ENCODE measurements at places on chromosomes 5 and 9. TPM values are rescaled to one million over a fixed set of nuclear protein-coding genes. Genes with fewer than 3 reads are reported as not detected.
A peak's percentile ranks its signal among the peaks of the same experiment; 100 is the strongest.

Gene CLTB
- total RNA-seq = 213 TPM

GRCh38 chr5:170361616-170362015 is 27.6 kb downstream of the KCNMB1 start:
- DNase-seq = no peak

- DNase-seq = no peak
These were observed 140.2 kb upstream of the BRINP1 start for GRCh38 chr9:119509291-119509905.

Gene SLC30A5
- total RNA-seq = 21.1 TPM

GRCh38 chr5:114449860-114450421 is 88.1 kb downstream of the KCNN2 start:
- peak; percentile 79 for DNase-seq

- DNase-seq = no peak
These were observed 677.5 kb upstream of the ST8SIA4 start for GRCh38 chr5:101580591-101580990.

Gene HRH2
- 1.3 TPM for total RNA-seq

DNA sequence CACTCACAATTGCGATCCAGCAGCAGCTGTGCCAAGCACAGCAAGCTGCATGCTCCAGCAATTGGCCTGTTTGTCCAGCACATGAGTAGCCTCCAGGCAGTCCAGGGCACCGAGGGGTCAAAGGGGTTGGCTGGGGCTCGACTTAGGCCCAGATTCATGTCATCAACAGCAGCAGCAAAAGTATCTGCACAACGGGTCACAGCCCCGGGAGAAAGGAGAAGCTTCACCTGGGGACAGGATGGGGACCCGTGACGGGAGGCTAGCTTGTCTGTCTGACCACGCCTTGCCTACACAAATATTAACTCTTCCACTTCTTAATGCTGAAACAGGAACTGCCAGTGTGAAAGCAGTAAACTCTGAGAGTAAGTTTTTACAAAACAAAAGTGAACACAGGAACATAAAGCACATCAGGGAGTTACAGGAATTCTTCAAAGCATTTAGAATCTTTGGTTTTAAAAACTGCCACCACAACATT is 191.2 kb downstream of the PIK3R1 start:
- DNase-seq = no peak

- no peak for DNase-seq
These were observed 16.9 kb upstream of the NKD2 start for GRCh38 chr5:991472-992267.

- no peak for DNase-seq
These were observed 27.7 kb downstream of the CDH9 start for GRCh38 chr5:27010646-27011045.

Gene ARL14EPL
- not detected for total RNA-seq

DNA sequence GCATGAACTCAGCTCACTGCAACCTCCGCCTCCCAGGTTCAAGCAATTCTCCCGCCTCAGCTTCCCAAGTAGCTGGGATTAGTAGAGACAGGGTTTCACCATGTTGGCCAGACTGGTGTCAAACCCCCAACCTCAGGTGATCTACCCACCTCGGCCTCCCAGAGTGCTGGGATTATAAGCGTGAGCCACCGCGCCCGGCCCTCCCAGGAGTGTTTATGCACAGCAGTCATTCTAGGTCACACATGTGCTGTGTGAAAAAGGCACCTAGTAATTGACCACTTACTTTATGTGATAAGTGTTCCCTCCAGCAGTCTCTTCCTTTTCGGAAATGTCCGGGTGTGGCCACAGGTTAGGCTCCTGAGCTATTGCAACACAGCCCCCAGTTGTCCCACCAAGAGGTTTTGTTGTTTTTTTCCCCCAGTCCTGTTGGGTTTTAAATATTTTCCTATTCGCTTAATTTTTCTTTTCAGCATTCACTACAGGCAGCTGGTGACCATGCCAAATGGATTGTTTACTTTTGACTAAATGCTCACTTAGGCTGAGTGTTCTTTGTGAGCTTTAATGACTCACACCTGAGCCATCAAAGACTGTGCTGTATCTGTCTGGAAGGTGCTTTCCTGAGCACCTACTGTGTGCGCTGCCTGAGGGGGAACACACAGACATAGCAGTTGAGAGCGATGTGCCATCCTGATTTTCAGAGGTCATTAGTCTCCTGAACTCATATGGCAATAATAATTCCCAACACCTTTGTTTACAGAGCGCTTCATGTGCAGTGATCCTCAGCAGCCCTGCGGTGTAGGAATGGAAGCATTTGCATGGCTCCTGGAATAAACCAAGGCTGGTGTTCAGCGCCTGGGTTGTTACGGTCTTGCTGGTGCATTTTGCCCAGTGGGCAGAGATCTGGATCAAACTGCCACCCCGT is 94.3 kb downstream of the MVB12B start:
- no peak for DNase-seq

Gene HTR1A
- not detected for total RNA-seq

GRCh38 chr5:169670769-169671525 is 33.9 kb downstream of the DOCK2 start:
- no peak for DNase-seq

DNA sequence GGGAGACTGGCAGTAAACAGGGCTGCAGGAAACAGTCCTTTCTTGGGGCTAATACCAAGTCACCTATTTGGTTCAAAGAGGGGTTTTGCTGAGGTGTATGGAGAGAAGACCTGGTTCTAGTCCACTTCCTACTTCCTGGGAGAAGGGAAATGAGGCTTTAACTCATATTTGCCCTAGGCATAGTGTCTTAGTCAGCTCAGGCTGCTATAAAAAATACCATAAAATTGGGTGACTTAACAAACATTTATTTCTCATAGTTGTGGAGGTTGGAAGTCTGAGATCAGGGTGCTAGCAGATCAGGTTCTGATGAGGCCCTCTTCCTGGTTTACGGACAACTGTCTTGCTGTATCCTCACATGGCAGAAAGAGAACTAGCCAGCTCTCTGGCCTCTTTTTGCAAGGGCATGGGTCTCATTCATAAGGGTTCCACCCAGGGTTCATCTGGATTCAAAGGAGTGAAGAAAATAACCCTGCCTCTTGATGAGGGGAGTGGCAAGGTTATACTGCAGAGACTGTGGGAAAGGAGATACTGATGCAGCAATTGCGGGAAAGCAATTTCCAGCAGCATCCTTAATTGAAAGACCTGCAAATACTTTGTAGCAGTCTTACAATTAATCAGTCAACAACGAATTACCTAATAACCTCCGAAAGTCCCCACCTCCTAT is 40.5 kb downstream of the ANKDD1B start:
- no peak for DNase-seq

DNA sequence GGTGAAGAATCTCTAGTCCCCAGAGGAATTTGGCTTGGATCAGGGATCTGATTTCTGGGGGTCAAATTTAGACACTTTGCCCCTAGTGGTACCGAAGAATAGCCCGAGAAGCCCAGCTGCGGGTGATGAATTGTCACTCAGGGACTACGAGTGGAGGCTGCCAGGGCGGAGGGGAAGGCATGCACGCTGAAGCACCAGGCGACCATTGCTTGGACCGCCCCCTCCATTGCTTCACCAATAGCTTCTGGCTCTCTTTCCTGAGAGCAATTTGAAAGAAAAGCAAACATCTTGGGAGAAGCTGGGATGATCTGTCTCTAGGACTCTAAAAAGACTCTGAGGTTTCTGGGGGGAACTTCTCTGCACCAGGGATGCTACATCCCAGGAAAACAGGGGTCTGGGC is 137.6 kb downstream of the CRB2 start:
- no peak for DNase-seq

DNA sequence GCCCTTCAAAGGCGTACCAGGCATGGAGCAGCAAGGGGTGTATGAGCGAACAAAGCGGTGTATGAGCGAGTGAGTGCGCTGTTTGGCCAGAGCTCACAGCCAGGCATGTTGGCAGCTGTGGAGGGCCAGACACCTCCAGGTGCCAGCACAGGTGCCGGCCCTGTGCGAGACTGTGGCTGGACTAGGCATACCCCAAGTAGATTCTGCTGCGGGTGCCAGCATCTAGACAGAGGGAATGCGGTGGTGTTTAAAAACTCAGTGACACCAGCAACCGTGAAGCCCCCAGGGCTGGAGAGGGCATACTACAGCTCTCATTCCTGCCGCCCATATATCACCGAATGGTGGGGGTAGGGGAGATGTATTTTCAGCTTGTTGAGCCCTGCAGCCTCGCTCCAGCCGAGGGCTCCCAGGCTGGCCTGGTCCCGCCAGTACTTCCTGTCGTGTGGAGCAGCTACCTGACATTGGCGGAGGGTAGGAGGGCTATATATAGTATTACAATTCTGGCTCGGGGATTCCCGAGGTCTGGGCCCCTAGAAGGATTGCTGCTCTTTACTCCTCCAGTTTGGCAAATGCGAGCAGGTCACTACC is 1829.6 kb upstream of the NUDT12 start:
- DNase-seq = no peak

Gene MEIKIN
- total RNA-seq = 0.77 TPM

Gene SLC1A3
- 19.5 TPM for total RNA-seq

- no peak for DNase-seq
These were observed 52.7 kb downstream of the RNF145 start for GRCh38 chr5:159156426-159157238.

GRCh38 chr9:128375865-128376264 is 4.7 kb downstream of the URM1 start:
- no peak for DNase-seq

Gene DCAF10
- total RNA-seq = 20.2 TPM

Gene BAAT
- 0.71 TPM for total RNA-seq

Gene SPATA31E1
- not detected for total RNA-seq

DNA sequence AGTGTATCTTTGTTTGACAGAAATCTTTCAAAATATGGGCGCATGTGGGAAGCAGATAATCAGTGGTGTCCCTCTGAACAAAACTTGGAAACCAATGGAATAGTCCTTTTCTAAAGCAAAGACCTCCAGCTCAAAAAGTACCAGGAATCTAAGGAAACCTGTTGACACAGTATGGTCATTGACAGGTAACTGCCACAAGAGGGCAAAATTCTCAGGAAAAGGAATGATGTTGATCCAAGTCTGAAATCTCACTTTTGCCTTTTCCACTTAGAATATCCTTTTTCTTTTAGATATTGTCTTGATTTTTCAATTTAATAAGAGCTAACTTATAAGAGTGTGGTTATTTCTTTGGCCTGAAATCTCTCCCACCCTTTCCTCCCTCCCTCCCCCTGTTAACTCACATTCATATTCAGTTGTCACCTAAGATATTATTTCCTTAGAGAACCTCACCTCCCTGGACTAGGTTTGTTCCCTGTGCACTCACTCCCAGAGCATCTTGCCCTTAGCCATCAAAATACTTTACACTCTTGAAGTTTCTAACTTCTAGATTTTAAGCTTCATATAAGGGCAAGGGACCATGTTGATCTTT is 59.0 kb upstream of the BARX1 start:
- no peak for DNase-seq

DNA sequence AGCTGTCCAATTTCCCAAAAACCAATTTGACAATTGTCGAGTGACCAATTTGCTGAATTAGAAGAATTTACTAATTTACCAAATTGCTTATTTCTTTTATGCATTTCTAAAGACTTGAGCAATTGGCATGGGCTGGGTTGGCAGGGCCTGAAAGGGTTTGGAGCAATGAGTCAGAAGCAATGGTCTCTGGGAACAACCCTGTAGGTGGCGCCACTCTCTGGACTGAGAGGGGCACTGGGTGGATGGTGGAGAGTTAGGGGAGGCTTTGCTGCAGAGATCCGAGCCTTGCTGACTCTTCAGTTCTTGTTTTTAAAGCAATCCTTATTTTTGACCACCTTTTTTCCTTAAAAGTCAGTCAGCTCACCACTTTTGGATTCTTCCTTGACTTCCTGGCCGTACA is 71.5 kb upstream of the RPS23 start:
- peak; percentile 34 for DNase-seq

Gene DDX41
- total RNA-seq = 37.2 TPM

Gene GIN1
- total RNA-seq = 9.4 TPM

DNA sequence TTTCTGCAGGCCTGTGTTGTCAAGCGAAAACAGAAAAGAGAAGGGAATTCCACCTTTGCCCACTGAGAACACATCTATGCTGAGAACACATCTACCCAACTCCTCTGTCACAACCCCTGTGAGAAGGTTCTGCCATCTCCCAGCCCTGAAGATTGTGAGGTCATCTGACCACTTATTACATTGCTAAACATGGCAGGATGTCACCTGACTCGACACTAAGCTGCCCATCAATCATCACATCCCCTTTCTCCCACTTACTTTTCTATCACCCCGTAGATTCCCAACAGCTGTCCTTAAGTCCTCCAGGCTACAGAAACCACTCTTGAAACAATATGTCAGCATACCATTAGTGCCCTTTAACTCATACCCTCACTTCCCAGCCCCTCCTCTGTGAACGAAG is 64.2 kb upstream of the PRSS3 start:
- no peak for DNase-seq

GRCh38 chr9:37386988-37387387 is 35.5 kb upstream of the GRHPR start:
- no peak for DNase-seq

Gene CAMSAP1
- total RNA-seq = 38.0 TPM

Gene LCN15
- not detected for total RNA-seq

DNA sequence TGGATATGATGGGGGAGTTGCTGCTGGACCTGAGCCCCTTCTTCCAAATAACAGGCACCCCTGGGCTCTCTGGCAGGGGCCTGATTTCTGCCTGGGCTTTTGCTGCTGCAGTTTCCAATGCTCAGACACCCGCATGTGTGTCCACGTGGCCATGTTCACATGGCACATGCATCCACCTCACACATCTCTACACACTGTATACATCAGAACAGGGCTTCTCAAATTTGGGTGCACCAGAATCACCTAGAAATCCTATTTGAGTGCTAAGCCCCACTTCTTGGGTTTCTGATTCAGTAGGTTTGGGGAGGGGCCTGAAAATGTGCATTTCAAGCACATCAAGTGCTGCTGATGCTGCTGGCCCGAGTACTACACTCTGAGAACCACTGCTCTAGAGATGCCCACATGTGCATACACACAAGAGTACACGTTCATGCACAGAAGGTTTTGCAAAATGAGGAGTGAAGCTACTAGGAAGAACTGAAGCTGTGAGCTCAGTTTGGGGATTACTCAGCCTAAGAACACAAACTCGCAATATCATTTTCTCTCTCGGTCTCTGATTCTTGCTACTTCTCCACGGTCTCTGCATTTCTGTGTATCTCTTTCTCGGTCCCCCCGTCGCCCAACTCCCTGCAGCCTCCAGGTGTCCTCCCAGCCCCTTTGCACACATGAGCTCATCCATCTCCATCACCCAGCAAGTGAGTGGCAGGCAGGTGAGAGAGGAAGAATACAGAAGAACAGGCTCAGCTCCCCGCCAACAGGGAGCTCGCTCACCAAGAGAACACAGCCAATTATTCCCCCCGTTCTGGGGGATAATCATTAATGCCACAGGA is 97.0 kb downstream of the PCDH1 start:
- no peak for DNase-seq

DNA sequence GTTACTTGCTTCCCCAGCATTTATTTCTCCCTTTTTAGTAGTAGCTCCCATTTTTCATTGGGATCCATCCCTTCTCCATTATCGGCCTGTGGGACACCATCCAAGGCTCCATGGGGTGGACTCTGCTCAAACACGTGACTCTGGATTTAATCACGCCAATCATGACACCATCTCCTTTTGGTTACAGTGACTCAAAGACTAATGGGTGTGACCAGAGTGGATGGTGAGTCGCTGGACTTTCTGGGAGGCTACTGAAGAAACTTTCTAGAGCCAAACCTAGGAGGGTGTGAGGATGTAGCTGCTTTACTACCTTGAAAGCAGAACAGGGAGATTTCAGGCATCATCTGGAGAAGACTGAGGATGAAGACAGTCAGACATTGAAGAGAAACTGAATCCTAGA is 93.1 kb downstream of the PJA2 start:
- no peak for DNase-seq

Data from psoas muscle (tissue), 8 donors.